ENCODE measurements at places on chromosomes 5 and 9.

DNA sequence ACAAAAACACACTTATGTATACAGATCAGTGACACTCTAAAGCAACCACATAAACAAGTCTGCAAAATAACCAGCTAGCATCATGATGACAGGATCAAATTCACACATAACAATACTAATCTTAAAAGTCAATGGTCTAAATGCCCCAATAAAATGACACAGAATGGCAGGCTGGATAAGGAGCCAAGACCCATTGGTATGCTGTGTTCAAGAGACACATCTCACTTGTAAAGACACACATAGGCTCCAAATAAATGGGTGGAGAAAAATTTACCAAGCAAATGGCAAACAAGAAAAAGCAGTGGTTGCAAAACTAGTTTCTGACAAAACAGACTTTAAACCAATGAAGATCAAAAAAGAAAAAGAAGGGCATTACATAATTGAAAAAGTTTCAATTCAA lies 26.0 kb downstream of the GAPT start:
- DNase-seq = no peak

- no peak for DNase-seq
Observed at GRCh38 chr5:19314840-19315239, 673.2 kb downstream of the CDH18 start.

GRCh38 chr5:77770293-77771005 lies 5.7 kb downstream of the TBCA start:
- no peak for DNase-seq

GRCh38 chr5:163460562-163461171 lies at the start of gene HMMR:
Gene HMMR, plus strand, starts transcription at chr5:163460632. Its CDS starts 61 bp downstream, at chr5:163460693.
- DNase-seq = no peak

GRCh38 chr9:98867429-98868168 lies 60.1 kb downstream of the GALNT12 start:
- DNase-seq = peak; percentile 80

GRCh38 chr9:112315331-112316257 lies 17.8 kb downstream of the PTBP3 start:
- DNase-seq = no peak

DNA sequence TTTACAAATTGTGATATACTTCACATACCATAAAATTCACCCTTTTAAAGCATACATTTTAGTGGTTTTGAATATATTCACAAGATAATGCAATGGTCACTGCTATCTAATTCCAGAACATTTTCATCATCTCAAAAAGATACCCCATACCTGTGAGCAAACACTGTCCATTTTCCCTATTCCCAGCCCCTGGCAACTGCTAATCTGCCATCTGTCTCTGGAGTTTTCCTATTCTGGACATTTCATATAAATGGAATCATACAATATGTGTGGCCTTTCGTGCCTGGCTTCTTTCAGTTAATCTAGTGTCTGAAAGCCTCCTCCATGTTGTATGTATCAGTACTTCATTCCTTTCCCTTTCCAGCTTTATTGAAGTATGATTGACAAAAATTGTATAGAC lies 14.7 kb downstream of the SNX30 start:
- no peak for DNase-seq

- DNase-seq = no peak
Observed at GRCh38 chr9:86751207-86751606, 196.1 kb downstream of the GAS1 start.
